ENCODE measurements at places on chromosomes 1 and 21.
A peak's percentile ranks its signal among the peaks of the same experiment; 100 is the strongest.

DNA sequence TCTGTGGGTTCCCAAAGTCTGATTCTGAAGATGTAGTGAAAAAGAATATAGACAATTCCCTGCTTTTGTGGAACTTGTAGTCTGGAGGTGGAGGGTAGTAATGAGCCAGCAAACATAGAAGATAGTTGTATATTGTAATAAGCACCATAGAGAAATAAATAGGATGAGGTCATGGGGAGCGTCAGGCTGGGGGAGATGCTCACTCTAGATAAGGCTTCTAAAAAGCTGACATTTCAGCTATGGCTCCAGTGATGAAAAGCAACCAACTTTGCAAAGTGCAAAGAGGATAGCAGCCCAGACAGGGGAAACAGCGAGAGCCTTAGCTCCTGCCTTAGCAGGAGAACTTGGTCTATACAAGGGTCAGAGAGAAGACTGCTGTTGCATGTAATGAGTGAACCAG is 98.0 kb upstream of the RALGPS2 start:
- DNase-seq: no peak

DNA sequence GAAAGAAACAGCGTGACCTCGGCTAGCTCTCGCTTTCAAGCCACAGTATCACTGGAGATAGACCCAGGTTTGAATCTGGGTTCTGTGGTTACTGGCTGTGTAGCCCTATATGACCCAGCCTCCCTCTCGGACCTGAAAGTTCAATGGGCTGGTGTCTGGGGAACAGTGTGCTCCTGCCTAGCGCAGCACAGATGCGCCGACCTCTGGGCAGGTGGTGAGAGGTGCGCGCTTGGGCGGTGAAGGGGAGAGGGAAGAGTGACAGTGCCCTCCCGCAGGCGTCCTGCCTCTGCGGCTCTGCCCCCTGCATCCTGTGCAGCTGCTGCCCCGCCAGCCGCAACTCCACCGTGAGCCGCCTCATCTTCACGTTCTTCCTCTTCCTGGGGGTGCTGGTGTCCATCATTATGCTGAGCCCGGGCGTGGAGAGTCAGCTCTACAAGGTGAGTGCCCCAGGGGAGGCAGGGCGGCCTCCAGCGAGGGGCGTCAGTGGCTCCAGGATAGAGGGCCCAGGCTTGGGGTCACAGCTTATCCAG is 10.5 kb downstream of the SERINC2 start:
- no peak for DNase-seq

DNA sequence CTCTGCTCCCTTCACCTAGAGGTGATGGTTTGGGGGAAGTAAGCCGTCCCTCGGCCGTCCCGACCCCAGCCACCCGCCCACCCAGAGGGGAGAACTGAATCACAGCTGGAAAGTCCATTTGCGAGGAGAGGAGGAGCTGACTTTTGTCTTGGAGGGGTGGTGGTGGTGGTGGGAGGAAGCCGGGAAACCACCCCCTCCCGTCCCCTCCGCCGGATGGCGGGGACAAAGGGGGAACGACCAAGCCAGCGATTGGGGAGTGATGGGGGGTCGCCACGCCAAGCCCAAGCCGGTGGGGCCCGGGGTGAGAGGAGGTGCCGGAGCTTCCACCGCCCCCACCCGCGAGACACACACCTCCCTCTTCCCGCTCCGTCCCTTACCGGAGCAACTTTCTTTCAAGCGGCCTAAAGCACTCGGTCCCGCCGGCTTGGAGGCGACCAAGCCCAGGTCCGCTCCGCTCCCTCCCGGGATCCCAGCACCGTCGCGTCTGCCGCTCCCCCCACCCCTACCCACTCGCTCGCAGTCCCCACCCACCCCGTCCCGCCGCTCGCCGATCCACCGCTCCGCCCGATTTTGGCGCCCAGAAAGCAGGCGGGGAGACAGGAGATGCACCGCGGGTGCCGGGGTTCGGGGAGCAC is 540 bp downstream of the ARHGEF2 start:
- no peak for DNase-seq

GRCh38 chr1:216532251-216532798 is 109.1 kb upstream of the USH2A start:
- no peak for DNase-seq

DNA sequence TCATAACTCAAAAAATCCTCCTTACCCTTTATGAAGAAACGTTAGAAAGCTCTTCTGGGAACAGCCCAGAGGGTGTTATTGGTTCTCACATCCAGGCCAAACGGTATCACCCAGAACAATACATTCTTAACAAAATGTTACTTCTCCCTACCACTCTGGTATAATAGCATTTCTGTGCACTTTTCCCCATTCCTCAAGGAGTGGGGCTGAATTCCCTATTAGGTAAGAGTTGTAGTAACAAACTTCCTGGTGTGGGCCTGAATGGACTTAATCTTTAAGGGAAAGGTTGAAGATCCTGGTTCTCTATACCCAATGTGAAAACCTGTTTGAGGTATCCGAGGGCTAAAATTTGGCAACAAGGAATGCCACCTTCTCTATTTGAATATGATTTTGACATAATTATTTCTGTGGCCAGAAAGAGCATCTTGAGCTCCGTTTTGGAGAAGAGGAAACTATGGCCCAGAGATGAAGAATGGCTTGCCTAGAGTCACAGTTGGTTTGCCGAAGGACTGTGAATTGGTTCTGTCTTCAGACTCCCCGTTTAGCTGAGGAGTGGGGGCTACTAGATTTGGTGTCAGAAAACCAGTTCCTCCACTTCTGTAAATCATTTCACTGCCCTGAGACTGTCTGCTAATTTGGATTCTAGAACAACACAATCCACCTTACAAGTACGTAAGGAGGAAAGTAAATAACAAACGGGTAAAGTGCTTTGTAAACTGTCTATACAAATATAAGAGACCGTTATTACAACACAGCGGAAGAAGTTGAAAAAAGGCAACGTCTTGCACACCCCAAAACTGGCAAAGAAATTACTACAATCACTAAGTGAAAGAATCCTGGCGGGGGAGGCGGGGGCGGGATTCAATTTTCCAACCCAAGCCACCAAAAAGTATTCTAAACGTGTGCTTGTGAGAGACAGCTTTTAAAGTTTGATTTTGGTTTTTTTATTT is 2.3 kb downstream of the ANP32E start:
- DNase-seq: no peak

DNA sequence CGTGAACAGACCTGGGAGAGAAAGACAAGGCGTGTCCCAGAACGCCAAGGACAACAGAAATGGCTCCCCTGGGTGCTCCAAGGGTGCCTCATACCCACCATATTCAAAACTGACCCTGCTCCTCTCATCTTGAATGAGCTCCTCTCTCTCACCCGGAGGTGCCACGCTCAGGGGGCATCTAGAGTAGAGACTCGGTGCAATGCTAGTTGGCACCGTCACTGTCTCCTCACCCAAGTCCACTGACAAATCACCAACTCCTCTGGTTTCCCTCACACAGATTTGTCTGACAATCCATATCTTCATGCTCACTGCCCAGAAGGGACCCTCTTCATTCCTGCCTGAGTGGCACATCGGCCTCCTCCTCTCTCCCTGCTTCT is 5.0 kb downstream of the TMEM125 start:
- DNase-seq: no peak

DNA sequence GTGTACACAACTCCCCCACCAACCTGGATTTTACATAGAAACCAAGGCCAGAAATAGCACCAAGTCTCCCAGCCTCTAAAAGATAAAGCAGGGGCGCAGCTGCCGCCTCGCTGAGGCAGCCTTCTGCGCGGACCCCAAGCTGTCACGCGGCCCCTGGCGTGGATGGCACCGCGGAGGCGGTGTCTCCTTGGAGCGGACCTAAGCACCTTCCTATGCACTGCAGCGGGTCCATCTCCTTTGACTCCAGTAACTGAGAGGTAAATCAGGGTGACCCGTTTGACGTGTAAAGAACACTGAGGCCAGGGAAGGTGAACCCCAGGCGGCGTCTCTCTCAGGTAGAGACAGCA is 17.0 kb downstream of the ZNF697 start:
- DNase-seq: no peak

DNA sequence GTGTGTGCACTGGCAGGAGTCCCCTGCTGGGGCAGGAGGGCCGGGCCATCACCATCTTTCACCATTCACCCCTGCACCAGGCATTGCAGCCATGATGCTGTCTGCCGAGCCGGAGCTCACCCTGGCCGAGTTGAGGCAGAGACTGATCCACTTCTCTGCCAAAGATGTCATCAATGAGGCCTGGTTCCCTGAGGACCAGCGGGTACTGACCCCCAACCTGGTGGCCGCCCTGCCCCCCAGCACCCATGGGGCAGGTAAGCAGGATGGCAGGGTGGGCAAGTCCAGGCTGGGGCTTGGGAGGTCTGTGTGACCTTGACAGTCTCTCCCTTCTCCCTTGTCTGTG is 18.6 kb downstream of the PCSK9 start:
- DNase-seq: no peak

GRCh38 chr21:19228226-19228625 is 824.6 kb upstream of the TMPRSS15 start:
- no peak for DNase-seq

DNA sequence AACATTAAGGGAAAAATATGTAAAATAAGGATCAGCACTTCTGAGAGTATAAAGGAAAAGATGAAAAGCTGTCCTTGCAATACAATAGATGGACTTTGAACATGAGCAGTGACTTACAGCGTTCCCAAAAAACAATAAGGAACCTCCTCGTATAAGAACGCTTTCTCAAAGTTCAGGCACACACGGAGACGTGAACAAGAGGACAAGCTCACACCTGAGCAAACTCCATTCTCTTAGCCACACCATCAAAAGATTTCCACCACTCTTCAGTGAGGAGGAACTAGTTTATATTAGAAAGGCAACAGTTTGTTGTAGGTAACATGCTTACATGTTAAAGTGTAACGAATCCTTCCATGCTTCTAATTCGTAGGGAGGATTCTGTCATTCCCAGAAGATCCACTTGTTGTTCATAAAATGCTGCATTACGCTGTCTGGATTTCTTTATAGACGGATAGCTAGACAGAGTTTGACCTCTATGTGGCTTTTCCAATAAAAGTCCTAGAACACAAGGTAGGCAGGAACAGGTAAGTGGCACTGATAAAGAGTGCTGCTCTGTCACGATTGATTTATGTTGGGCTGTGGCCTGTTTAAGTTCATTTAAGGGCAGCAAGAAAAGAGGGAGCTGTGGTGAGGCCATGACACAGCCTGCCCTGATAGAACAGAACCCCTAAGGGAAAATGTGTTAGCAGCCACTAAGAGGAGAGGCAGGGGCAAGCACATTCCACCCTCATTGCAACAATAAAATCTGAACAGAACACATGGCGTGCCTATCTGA is 37.0 kb upstream of the ATP1A1 start:
- no peak for DNase-seq

- DNase-seq: no peak
Measured at GRCh38 chr21:20265707-20266440, 732.3 kb upstream of the NCAM2 start.

DNA sequence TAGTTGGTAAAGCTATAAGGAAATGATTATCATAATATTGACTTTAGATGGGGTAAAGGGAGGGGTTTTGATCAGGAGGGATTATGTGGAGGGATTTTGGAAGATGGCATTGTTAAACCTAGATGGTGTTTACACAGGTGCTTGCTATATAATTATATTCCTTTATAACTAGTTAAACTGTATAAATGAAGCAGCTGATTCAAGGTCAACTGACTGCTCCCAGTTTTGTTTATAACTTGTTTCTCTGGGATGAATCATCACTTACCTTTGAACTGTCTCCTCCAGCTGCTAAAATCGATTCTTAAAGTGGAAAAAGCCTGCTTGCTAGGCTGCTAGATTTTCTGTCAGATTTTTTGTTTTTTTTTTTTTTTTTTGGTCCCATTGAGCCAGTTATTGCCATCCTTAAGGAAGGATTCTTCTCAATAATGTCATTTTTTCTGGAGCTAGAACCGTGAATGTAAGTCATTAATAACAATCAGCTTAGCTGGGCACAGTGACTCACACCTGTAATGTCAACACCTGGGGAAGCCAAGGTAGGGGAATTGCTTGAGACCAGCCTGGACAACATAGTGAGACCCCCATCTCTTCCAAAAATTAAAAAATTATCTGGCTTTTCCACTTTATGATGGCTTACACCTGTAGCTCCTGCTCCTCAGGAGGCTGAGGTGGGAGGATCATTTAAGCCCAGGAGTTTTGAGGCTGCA is 153.2 kb downstream of the PIK3R3 start:
- DNase-seq: no peak

DNA sequence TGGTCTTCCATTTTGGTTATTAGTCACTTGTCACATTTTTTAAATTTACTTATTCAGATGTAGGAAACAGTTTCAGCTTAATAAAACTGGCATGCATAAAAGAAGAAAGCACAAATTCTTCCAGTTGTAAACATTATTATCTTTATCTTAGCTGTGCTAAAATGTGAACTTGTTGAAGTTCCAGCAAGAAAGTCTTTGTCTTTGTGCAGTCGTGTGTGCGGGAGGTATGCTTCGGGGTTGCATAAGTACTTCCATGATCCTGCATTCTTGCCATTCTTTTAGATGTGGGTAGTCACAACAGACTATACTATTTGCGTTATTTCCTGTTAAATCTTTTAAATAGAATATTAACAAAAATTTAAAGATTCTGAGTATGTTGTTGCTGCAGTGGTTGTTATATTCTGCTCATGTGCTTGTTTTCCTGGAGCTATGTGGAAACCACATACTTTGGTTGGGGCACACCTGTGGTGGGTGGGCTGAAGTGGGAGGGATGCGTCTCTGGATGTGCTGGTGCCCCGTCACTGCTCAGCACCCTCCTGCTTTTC is 49.9 kb downstream of the CBS start:
- DNase-seq: peak; percentile 10

- no peak for DNase-seq
Measured at GRCh38 chr1:7754234-7754633, 16.9 kb upstream of the VAMP3 start.

GRCh38 chr1:116580446-116581322 is 9.9 kb upstream of the CD58 start:
- no peak for DNase-seq

- no peak for DNase-seq
Measured at GRCh38 chr1:18085387-18086074, 22.1 kb upstream of the IGSF21 start.

GRCh38 chr1:183550915-183551314 is 39.3 kb downstream of the NCF2 start:
- no peak for DNase-seq

GRCh38 chr21:33133892-33134291 is 64.0 kb downstream of the OLIG1 start:
- DNase-seq: no peak

DNA sequence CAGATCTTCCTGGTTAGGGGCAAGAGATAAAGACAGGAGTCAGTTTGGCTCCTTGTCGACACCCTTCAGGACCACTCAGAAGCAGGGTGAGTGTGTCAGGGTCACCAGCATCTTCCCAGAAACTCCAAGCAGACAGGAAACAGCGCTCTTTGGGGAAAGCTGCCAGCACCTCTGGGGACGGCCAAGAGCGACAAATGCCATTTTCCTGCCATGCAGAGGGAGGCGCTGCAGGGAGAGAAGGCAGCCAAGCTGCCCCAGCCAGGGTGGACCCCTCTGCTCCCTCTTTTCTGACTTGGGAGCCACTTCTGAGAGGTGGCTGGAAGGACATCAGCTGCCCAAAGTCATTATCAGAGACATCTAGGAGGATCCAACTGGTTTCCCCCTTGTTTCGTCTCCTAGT is 29.0 kb downstream of the SIM2 start:
- DNase-seq: no peak

GRCh38 chr1:211511947-211512346 is 20.0 kb upstream of the RD3 start:
- peak; percentile 25 for DNase-seq
